ENCODE measurements at places on chromosomes 6 and 20. TPM values are rescaled to one million over a fixed set of nuclear protein-coding genes. Genes with fewer than 3 reads are reported as not detected.
A peak's percentile ranks its signal among the peaks of the same experiment; 100 is the strongest.

GRCh38 chr20:21269772-21270171 lies 33.4 kb upstream of the XRN2 start:
- no peak overlapping the region for H3K27ac ChIP-seq
- H3K27me3 ChIP-seq = no peaks in the 10 kb centered on the region
- no peak for DNase-seq
- no peaks in the 10 kb centered on the region for H3K4me1 ChIP-seq
- no peak overlapping the region for H3K4me3 ChIP-seq
- no peaks in the 10 kb centered on the region for H3K36me3 ChIP-seq

DNA sequence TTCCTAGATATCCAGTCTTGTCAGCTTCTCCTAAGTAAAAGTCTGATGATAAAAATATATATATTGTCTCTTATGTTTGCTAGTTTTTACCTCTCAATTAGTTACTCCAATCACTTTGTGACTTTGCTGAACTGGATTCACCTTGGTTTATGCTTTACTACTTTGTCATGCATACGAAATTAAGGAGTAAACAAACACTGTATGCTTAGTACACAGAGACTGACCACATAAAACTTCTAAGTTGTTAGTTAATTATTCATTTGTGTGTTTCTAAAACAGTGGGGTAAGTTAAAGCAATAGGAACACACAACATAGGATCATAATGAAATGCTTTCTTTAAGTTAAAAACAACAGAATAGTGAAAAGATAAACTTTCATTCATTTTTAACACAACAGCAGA lies 877.3 kb upstream of the MAP3K7 start:
- H3K4me3 ChIP-seq = no peak overlapping the region
- DNase-seq = no peak
- H3K27me3 ChIP-seq = peaks cover 4% of the 10 kb centered on the region
- no peak overlapping the region for H3K27ac ChIP-seq
- no peaks in the 10 kb centered on the region for H3K36me3 ChIP-seq

- H3K4me1 ChIP-seq = peaks cover 12% of the 10 kb centered on the region
- H3K27me3 ChIP-seq = no peaks in the 10 kb centered on the region
- peaks cover 19% of the 10 kb centered on the region for H3K36me3 ChIP-seq
- peak; percentile 84 for DNase-seq
These were observed 199.4 kb upstream of the ZNF184 start for GRCh38 chr6:27672113-27672799.

GRCh38 chr6:16414205-16414604 lies 175.8 kb downstream of the GMPR start:
- H3K4me3 ChIP-seq = no peak overlapping the region
- H3K36me3 ChIP-seq = no peaks in the 10 kb centered on the region
- H3K27ac ChIP-seq = no peak overlapping the region
- no peaks in the 10 kb centered on the region for H3K27me3 ChIP-seq

The TREML1 gene
- total RNA-seq = not detected
